Activated CD4-positive, alpha-beta T cell treated with anti-CD3 and anti-CD28 coated beads for 4 hours (primary cell): ENCODE measurements at places on chromosomes 12 and 14.

DNA sequence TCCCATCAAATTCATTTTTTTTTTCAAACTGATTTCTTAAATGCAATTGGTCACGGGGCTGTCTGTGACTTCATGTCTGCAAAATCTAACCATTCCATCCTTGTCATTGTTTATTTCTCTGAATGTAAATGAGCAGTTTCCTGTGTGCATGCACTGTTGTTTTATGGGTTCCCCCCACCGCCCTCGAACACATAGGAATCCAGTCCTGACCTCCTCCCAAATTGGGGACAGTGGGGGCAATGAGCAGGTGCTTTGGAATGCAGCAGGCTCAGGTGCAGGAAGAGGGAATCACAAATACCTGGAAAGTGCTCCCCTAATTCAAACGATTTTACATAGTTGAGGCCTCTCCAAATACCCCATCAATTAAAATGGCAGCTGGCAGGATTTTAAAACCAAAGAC lies 62.6 kb upstream of the ESRRB start:
- DNase-seq, result no peak

- no peak for DNase-seq
Observed at GRCh38 chr12:117468016-117468415, 106.6 kb upstream of the NOS1 start.

GRCh38 chr14:74599946-74600345 lies 12.1 kb downstream of the LTBP2 start:
- no peak for DNase-seq

GRCh38 chr12:39372929-39373328 lies 70.0 kb downstream of the KIF21A start:
- DNase-seq, result no peak

DNA sequence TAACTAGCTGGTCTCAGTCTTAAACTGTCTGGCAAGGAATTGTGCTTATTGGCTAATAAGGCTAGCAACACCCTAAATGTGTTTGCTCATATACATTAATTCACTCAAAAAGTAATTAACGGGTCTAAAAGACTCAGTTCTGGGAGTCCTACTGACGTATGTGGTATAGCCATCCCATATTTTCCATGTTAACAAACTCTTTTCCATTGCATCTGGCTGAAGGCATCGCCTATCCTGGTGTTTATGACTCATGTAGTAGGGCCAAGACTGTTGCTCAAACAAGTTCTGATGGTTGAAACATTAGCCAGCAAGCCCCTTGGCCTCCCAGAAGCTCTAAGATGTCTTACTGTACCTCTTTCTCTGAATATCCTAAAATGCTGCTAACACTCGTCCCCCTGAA lies 98.5 kb downstream of the PHLDA1 start:
- DNase-seq, result no peak

GRCh38 chr14:24238123-24238522 lies 4.3 kb downstream of the TINF2 start:
- DNase-seq, result peak; percentile 49

GRCh38 chr12:58138424-58138823 lies 197.1 kb downstream of the ATP23 start:
- DNase-seq, result no peak

- DNase-seq, result no peak
Observed at GRCh38 chr12:7581046-7581445, 77.5 kb upstream of the CD163 start.

GRCh38 chr14:54369343-54369742 lies 27.5 kb upstream of the CDKN3 start:
- no peak for DNase-seq

DNA sequence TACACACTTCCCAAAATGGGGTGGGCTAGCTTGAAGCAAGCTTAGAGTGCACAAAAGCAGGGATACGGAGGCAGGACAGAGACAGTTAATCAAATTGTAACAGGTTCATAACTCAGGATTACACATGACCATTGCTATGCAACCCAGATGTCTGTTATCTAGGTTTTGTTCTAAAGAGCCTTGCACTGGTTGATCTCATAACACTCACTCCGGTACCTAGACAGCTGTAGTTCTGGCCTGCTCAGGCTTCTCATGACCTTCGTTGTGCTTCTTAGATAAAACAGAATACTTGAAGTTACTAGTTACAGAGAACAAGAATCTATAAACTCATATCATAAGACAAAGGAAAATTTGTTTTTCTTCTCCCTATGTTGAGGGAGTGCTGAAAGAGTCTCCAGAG lies 983.4 kb downstream of the TMEM121 start:
- no peak for DNase-seq

GRCh38 chr12:76031081-76031413 lies 529 bp downstream of the PHLDA1 start:
- DNase-seq, result no peak

DNA sequence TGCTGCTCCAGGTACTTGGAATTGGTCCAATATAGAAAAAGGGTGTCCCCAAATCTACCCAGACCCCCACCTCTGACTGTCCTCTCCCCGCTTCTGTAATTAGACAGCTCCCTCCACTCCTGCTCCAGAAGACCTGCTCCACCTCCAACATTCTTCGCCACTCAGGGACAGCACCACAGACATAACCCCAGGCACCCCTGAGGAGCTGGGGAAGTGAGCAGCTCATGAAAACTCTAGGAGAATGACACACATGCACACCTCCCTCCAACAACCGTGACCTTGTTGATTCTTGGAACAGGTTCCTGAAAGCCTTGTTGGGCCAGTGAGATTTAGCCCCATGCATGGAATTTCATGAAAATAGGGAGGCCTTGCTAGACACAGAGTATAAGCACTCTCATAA lies 8.2 kb downstream of the KRT4 start:
- DNase-seq, result no peak

GRCh38 chr12:54240971-54241588 lies 38.8 kb downstream of the CBX5 start:
- DNase-seq, result no peak

DNA sequence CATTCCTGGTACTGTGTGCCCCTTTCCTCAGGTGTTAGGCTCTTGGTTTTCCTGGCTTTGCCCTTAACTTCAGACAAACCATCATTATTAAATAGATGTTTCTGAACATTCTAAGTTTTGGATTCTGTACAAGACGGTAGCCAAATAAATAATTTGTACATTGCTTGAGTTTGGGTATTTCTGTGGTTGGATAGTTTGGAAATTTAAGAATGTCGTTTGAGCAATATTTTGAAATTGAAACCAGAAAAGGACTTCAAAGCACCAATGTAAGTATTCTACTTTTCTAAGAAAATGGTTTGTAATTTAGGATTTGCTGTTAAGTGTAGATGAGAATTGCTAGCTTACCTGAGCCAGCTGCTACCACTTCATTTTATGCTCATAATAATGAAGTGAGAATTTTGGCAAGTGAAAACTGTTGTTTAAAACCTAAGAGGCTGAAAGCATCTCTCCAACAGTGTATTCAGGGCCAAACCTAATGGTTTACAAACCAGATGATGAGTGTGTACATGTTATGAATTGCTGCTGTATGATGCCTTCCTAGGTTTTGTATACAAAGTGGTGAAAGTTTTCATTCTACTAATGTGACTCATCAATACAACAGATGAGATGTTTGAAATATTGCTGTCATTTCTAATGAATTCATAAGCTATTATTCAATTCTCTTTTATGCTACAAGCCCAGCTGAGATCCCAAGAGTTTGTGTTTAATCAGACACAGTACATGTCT lies 181.5 kb upstream of the PRKD1 start:
- DNase-seq, result no peak

DNA sequence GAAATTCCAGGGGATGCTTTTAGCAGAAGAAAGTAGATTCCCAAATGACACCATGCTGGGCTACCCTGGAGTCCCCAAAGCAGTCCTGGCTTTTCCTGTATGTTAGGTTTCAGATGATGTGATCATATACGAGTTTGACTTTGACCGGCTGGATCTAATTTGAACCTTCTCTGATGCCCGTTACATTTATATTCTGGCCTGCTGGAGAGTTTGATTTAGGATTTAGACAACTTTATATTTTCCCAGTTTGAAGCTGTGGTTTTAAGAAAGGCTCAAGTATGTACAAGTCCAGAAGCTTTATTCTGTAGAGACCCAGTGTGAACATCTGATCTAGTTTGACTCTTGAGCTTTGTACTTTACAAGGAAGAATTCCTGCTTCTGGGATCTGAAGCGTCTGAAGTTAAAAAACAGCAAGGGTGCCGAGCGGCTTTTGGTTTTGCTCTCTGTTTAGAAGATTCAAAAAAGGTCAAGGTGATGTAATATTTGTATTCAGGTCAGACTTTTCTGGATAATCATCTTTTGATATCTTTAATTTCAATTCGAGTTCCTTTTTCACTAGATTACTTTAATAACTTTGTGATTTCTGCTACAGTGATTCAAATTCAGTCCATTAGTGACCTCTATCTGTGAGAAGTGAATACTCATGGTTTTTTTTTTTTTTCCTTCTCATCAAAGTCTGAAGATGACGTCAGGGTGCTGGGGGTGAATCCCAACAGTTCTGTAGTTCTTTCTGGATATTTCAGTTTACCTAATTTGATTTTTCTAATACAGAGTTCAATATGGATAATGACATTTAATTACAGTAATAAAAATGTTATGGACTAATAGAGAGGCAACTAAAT lies 6.3 kb downstream of the FLRT2 start:
- DNase-seq, result no peak

DNA sequence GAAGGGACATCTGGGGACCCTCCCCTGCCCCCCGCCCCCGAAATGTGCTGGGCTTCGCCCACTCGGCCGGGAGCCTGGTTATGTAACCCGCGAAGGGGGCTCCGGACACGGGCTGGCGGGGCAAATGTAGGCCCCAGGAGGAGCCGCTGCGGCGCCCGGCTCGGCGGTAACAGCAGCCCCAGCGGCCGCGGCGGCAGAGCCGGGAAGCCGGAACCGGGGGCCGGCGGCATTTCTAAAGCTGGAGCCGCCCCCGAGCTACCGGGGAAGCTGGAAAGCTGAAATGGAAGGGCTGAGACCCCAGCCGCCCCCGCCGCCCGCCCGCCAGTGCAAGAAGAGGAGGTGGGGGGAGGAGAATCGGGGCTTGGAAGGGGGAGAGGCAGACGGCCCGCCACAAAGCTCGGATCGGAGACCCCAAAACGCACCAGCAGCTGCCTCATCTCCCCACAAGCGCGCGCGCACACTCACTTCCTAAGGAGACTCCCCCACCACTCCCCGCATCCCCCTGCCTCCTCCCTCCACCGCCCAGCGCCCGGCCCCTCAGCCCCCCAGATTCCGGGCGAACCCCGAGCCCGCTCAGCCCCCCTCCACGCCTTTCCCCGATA lies 1.5 kb downstream of the KDM2B start:
- DNase-seq, result peak; percentile 18

DNA sequence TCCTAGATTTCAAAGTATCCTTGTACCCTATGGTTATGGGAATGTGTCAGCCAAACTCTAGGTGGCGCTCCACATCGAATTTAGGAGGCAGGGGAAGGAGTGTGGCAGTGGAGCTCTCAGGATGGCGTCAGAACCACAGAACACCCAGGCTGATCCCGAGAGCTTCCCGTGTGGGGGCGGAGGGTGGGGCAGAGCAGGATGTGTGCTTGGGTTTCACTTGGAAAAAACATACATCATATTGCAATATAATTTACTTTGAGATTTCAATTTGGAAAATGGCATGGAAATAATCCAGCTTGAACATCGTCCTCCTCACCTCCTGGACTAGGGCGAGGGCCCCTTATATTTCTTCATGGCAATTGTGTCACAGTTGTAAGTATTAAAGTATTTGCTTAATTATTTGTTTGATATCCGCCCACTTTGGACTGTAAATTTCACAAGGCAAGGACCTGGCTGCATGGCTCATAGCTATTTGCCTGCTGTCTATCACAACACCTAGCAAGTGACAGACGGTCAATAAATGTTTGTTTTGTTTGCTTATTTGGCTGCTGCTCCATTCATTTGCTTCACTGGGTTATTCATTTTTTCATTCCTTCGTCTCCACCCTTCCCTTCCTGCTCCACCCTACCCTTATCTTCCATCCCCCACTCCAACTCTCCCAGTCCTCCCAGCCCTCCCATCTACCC lies 221.5 kb upstream of the HMGA2 start:
- no peak for DNase-seq

DNA sequence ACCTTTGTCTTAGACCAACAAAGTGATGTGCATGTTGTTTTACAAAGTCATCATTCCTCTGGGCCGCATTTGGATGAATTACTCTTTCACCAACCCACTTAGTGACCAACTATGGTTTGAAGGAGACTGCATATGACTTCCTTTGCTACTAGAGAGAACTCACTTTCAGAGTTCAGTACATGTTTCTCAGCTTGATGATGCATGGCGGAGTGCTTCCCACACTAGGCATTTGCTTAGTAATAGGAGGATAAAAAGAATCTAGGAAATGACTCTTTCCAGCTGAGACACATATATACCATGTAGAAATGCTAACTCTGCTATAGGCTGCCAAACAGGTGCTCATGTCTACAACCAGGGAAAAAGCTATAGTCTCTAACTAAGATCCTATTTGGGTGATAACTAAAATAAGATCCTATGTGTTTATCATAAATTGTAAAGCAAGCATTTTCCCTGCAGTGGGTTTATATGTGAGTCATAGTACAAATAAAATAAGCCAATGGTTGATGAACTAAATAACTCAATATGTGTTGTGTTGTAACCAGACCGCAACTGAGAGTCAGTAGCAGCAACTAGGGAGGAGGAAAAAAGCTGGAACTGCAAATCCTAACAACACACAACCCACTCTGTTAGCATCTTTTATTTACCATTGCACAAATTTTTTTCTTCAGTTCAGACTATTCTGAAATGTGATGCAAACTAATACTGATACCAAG lies 87.2 kb downstream of the TSPAN8 start:
- DNase-seq, result no peak

DNA sequence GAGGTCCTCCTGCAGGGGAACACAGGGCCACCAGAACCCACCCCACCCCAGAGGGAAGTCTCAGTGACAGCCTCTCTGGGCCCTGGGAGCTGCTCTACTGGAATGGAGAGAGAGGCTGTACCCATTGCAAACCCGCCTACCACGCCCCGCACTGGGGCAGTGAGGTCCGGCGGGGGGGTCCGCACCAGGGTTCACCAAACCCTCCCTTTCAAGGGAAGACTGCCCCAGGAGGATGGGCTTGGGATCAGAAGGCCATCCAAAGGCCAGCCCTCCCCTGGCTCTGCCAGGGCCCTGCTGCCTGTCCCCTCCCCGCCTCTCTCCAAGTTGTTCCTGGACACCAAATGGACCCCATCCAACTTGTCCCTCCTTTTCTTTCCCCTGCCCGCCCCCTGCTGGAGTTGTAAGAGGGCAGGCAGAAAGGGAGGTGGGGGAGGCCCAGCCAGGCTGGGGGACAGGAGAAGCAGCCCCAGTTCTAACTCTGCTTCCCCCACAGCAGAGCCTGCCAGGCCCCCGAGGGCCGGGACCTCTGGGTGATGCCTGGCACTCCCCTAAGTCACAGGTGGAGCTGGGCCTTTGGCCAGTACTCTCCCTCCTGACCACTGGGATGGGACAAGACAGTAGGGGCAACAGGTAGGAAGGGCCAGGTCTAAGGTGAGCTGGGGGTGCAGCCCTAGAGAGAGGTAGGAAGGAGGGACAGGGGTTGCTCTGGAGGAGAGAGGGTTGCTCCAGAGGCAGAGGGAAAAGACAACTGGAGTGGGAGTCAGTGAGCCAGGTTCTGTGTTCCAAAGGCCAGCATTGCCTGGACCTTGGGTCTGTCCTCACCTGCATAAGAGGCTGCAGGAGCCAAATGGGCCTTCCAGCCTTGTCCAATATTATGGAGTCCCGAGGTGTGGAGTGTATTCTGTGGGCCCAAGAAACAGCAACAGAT lies 3.2 kb upstream of the DIO3 start:
- DNase-seq, result no peak

GRCh38 chr12:65875640-65876071 lies 51.4 kb downstream of the HMGA2 start:
- no peak for DNase-seq
